H7 (cell line): ENCODE measurements at places on chromosomes 2 and 18.

- no peak for DNase-seq
Observed at GRCh38 chr2:99701503-99701902, 211.7 kb upstream of the REV1 start.

- no peak for DNase-seq
Observed at GRCh38 chr18:10020171-10020570, 106.4 kb downstream of the VAPA start.

GRCh38 chr18:13449651-13450050 lies 231.1 kb downstream of the LDLRAD4 start:
- DNase-seq = no peak

DNA sequence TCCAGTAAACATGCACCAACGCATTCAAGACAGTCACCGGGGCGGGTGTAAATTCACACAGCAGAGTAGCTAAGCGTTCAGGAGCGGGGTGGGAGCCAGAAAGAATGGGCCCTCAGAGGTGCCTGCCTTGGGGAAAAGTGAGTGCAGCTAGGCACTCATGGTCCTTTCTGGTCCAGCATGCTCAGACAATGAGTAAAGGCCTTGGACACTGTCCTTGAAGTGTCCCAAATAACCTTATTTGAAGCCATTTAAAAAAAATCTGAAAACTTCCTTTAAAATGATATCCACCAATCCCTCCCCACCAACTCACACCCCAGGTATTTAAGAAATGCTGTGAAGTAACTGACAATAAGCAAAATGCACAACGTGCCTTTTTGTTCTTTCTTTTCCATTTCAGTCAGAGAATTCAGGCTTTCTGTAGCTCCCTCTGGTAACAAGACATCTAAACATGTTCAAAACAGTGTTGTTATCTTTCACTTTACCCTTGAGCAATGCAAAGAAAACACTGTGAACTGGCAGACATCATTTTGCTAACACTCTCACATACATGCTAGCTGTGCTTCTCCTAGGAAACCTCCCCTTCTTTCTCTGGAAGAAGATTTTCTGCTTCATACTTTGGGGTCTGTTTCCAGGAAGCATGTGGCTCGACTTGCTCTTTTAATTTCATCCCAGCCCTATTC lies 445.1 kb upstream of the SPRED2 start:
- DNase-seq = no peak

DNA sequence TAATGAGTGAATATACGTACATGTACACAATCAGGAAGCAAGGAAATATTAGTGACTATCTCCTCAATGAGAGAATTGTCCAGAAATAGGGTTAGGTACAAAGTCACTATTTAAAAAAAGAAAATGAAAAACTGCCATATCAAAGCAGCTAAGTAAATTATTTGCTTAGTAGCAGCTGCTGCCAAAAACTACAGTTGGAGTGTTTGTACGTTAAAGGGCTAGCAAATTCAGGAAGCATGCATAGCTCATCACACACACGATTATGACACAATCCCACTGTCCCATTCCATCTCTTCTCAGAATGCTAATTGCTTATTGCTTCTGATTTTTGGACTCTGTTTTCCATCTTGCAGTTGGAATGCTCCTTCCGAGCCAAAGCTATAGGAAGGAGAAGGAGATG lies 2012.5 kb upstream of the LRRTM1 start:
- DNase-seq = no peak
